NCI-H187 treated with DMSO at 0.1 percent for 48 hours (cell line): ENCODE measurements at places on chromosomes 4 and X.

GRCh38 chr4:76809594-76810305 lies 88.2 kb downstream of the SOWAHB start:
- no peak for DNase-seq

- no peak for DNase-seq
These were observed 110.6 kb upstream of the PPARGC1A start for GRCh38 chr4:24000470-24000831.

GRCh38 chr4:8756816-8757215 lies 114.8 kb downstream of the HMX1 start:
- no peak for DNase-seq

GRCh38 chr4:69497076-69497475 lies 1.4 kb upstream of the UGT2B4 start:
- DNase-seq, result no peak

- no peak for DNase-seq
These were observed 753.7 kb upstream of the AMOT start for GRCh38 chrX:113594123-113594841.

DNA sequence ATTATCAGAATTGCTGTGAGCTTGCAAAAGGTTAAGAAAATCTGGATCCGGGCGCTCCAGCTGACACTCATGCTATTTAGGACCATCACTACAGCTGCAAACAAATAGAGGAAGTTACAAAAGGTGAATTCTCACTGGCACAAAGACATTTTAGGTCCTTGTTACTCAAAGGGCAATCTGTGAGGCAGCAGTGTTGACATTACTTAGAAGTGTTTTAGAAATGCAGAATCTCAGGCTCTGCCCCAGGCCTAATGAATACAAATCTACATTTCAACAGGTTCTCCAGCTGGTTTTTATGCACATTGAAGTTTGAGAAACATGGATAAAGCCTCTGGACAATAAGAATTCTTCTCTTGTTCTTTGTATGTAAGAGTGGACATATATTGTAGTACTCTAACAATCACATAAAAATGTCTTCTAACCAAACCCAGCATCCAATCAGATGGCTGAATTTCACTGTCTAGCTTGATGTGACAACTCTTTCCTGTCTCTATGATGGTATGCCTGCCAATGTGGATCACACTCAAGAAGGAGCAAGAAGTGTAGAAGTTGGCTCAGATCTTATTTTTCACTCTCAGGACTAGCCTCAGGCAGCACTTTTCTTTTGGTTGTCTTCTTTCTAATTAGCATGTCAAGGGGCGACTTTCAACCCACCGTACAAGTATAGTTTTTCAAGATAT lies 18.8 kb downstream of the SLC7A11 start:
- DNase-seq, result no peak
